Stimulated activated CD8-positive, alpha-beta memory T cell treated with anti-CD3 and anti-CD28 coated beads, Interleukin-7, amount 100 ng/mL, for 1 hour (primary cell): ENCODE measurements at places on chromosomes 2 and 18.

- DNase-seq = no peak
Measured at GRCh38 chr18:46415532-46416252, 241.3 kb downstream of the LOXHD1 start.

DNA sequence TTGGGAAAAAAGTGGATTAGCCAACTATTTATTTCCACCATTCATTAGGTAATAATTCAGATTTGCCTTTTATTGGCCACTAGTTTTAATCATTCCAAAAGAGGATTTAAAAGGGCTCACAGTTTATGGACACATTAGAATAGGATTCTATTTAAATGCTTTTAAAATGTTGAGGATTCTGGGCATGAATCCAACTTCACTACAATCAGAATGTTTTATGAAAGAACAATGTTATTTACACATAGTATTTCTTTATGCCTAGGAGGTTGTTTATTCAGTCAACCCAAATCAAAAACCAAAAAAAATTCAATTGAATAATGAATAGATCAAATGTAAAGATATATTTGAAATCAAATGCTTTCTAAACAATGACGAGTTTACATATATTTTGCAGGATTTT, 232.2 kb downstream of the GULP1 start:
- no peak for DNase-seq

- DNase-seq = no peak
Measured at GRCh38 chr18:41150316-41150715, 804.7 kb upstream of the PIK3C3 start.

- no peak for DNase-seq
Measured at GRCh38 chr18:64333584-64333983, 184.7 kb upstream of the LINC00305 start.

DNA sequence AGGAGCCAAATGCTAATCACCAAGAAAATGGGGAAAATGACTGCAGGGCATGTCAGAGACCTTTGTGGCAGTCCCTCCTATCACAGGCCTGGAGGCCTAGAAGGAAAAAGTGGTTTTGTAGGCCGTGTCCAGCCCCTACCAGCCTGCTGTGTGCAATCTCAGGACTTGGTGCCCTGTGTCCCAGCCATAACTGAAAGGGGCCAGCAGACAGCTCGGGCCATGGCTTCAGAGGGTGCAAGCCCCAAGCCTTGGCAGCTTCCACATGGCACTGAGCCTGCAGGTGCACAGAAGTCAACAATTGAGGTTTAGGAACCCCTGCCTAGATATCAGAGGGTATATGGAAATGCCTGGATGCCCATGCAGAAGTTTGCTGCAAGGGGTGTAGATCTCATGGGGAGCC, 391.2 kb upstream of the FSIP2 start:
- no peak for DNase-seq

GRCh38 chr2:177024765-177025164, 187.8 kb upstream of the HNRNPA3 start:
- DNase-seq = no peak

GRCh38 chr2:230903231-230904150, 21.6 kb downstream of the GPR55 start:
- DNase-seq = no peak

- no peak for DNase-seq
Measured at GRCh38 chr18:2515171-2515787, 56.0 kb downstream of the METTL4 start.

DNA sequence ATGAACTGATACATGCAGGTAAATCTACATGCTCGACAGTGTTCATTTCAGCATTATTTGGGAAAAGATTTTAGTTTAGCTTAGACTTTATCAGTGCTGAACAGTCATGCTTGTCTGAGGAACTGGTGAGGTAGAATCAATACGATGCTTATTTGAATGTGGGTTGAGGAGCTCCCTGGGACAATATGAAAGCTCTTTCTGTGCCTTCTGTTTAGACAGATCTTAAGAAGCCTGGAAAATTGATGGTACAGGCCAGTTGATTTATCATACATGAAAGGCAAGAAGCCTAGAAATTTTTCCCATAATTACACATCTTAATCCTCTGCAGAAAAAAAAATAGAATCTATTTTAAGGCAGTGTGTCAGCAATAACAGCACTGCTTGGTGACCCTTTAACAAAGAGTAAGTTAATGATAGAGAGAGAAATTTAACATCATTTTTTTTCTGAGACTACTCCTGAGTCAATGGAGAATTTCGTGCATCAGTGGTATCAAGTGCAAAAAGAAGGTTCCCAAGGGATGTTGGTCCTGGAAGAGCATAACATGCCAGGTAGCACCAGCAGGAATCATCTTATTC, 252.2 kb upstream of the CDH20 start:
- DNase-seq = no peak

- no peak for DNase-seq
Measured at GRCh38 chr2:81328968-81329367, 1024.4 kb upstream of the LRRTM1 start.

GRCh38 chr2:20371323-20372025, 20.8 kb upstream of the PUM2 start:
- no peak for DNase-seq

- no peak for DNase-seq
Measured at GRCh38 chr2:21821672-21822227, 698.0 kb downstream of the TDRD15 start.

DNA sequence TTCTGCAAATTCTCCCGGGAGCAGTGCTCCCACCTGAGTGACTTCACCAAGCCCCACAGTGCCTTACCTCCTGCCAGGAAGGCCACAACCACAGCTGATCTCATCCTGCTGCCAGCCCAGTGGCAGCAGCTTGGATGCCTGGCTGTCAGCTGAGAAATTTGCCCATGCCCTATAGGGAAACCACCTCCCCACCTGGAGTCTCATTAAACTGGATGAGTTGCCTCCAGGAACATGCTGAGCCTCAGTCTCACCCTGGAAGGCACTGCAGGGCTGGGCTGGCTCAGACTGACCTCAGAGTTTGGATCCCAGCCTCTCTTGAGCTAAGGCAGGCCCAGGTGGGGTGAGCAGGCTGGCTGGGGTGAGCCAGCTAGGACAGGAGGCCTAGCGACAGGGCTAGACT, 23.3 kb downstream of the REEP1 start:
- no peak for DNase-seq

DNA sequence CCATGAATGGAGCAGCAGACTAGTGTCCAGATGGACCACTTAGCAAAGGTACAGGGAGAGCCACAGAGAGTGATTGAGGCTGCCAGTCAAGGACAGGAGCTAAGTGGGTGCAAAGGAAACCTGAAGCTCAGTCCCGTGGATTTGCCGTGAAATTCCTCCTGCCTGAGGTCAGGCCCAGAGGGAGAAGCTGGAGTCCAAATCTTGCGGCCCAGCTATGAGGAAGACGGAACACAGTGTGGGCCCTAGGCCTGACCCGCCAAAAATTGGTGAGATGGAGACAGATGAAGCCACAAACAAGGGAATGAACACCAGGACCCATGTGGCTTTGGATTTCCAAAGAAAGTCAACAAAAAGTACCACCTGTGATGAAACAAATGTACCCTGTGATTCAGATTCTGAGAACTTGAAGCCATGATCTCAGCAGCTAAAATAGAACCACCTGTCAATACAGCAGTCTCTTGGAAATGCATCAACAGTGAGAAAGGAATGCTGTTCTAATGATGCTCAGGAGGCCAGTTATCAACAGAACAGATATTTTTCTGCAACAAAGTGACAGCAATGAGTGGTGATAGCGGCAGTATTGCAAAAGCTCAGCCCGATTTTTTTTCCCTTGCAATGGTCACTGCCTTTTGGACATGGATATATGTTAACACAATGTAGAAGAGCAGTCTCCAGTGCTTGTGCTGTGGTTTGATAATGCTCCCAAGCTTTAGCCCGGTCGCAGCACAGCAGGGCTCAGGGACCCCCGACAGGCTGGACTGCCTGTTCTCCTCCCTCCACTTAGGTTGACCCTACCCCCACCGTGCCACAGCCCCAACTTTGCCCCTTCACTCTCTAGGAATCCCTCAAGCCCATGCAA, 10.7 kb downstream of the COL6A3 start:
- no peak for DNase-seq

- DNase-seq = no peak
Measured at GRCh38 chr2:144509879-144510221, 10.1 kb downstream of the ZEB2 start.

GRCh38 chr2:25286025-25286400, 55.7 kb downstream of the DNMT3A start:
- DNase-seq = no peak

DNA sequence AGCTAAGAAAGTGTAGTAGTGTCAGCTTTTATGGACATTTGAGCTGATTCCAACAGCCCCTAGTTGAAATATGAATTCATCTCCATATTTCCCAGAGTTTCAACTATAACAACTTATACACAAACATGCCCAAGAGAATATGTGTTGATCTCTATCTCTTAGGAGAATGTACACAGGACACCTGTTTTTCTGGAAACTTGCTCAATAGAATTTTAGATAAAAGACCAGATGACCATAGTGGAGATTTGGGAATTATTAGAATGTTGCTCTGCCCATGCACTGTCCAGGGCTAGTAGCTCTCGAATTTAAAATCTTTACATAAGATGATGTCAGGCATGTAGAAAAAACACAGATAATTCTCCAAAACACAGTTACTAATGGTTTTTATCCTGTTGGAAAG, 162.3 kb upstream of the VRK2 start:
- DNase-seq = no peak

- no peak for DNase-seq
Measured at GRCh38 chr2:26740890-26741302, 23.2 kb upstream of the SLC35F6 start.

DNA sequence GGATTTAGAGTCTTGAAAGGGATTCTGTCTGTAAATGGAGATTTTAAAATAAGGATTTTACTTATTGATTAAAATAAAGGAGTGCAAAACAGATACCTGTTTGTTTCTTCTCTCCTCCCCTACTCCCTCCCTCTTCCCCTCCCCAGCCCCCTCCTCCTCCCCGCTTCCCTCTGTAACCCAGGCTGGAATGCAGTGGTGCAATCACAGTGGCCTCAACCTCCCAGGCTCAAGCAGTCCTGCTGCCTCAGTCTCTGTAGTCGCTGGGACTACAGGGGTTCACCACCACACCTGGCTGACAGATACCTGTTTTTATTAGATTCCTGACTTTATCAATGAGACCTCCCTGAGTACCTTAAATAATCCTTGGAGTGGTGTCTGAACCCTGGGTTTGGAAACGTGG, 57.1 kb downstream of the OXER1 start:
- no peak for DNase-seq

DNA sequence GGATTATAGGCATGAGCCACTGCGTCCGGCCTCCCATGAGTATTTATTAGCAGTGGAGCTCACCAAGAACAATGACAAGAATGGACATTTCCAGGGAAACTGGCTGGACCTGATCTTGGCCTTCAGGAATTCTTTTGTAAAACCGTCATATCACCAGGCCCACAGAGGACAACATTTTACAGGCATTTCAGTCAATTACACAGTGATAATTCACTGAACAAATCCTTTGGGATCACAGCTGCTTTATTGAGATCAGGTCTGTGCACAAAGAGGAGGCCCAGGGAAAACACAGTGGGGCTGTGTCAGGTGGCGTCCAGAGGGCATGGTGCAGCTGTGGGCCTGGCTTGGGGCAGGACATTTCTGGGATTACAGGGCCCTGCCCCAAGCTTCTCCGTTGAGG, 30.1 kb upstream of the GTF2A1L start:
- no peak for DNase-seq

GRCh38 chr18:6677086-6677485, 52.4 kb upstream of the ARHGAP28 start:
- no peak for DNase-seq

DNA sequence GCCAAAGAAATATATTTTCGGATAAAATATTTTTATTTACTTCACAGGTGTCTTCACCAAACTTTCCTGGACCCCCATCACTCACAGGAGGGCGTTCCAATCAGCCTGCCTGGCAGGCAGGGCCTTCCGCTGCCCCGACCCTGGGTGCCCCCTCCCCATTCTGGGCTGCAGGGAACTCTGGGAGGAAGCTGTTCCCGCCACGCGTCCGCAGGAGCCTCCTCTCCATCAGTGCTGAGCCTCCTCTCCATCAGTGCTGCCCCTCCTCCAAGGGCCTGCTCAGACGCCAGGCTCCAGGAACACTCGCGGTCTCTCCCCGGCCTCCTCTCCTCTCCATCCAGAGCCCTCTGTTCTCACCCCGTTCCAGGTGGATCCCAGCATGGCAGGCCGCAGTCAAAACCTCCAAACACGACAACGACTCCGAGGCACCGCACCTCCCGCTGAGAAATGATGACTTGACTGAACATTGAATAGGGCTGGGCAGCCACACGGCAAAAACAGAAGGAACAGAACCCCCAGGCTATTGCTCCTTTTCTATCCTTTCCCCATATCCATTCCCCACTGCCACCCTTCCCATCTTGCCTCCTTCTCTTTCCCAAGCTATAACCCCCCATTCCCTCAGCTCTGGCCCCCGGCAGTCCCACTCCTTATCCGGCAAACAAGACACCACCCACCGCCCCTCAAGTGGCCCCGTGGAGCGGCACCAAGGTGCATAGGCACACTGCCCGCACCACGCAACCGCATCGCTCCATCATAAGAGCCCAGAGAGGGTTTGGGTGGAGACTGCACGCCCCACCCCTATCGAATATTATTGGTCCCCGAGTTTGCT, 268.6 kb upstream of the RAB6C start:
- DNase-seq = no peak

GRCh38 chr2:108868911-108869310, 82.3 kb downstream of the CCDC138 start:
- no peak for DNase-seq

- DNase-seq = no peak
Measured at GRCh38 chr2:100934504-100935371, 67.4 kb upstream of the RPL31 start.

DNA sequence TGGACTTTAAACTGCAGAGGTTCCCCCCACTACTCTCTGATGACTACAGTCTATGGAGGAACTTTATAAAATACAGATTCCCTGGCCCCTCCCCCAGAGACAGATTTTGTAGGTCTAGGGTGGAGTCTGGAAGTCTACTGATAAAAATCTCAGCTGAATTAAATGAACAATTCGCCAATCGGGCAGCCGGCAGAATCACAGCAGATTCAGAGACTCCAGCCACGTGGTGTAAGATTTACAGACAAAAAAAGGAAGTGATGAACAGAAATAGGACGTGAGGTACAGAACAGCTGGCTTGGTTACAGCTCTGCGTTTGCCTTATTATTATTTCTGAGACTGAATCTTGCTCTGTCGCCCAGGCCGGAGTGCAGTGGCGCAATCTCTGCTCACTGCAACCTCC, 21.4 kb upstream of the MTA3 start:
- DNase-seq = no peak

GRCh38 chr2:181992776-181993175, 7.1 kb downstream of the PPP1R1C start:
- no peak for DNase-seq
